ENCODE measurements at places on chromosomes 12 and 14.

DNA sequence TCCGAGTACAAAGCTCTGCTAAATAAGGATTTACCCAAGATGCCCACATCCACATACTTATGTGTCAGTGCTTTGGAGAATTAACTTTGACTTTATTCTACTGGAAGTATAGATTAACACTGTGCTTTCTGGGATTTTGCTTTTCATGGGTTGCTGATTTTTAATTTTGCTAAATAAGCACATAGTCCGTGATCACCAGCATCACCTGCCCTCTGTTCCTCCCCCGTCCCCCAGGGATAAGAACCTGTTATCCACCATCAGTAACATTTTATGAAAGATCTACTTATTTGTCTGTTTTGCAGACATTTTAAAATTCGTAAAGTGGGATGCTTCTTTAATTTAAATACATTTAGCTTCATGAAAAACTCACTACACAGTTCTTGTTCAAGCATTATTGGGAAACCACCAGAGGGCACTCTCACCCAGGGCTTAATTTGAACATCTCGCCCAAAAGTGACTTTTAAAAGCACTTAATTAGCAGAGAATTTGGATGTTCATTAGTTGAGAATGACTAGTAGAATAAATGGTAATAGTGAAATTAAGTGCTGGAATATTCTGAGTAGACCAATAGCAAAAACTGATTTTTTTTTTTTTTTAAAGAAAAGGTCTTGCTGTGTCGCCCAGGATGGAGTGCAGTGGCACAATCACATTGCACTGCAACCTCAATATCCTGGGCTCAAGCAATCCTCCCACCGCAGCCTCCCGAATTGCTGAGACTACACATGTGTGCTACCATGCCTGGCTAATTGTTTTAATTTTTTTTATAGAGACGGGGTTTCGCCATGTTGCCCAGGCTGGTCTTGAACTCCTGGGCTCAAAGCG, 35.7 kb downstream of the MRPL42 start:
- DNase-seq, result no peak

DNA sequence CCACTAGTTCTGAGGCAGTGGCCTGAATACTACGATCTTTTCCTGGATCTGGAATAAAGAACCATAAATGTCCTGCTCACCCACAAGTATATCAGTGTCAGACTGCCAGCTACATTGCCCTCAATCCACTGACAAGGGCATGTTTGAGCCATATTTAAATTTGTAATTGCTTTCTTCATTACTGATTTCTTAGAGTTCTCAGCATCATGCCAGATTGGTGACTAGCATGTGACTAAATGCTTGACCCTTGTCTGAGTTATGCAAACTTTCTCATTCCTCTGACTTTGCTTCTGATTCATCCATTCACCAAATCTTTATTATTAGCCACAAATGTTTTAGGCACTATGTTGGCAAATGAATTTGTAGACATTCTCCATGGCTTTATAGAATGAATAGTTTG, 143.6 kb upstream of the SLC16A7 start:
- DNase-seq, result no peak

DNA sequence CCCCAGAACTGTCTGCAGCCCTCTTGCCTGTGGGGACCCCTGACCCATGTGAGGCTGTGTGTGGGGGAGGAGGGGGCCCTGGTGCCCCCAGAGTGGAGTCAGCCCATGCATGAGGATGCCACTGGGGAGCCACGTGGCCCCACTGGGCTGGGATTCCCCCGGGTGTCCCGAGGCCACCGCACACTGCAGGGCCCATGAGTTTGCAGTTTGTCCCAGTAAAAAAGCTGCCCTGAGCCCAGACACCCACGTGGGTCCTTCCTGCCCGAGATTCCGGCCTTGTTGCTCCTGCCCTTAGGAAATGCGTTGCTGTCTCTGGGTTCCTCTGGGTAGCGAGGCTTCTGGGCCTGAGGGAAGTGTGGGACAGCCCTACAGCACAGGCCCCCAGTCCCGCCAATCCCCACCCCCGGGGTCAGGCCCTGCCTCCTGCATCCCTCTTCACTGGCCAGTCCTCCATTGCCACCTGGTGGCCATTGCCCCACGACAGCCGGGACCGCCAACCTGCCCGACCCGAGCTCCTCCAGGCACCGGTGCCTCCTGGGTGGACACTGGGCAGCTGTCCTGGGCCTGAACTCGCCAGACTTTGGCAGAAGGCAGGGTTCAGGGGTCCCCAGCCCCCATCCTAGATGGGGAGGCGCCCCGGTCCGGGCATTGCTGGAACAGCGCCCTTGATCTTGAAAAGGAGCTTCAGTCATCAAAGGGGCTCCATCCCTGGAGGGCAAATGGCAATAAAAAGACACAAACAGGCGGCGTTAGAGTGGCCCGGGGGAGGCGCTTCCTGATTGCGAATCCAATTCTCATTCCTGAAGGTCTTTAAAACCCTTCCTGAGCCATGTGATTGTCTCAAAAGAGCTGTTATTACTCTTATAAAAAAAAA, 15.6 kb upstream of the C14orf180 start:
- no peak for DNase-seq

GRCh38 chr14:54278665-54279295, 118.0 kb upstream of the CDKN3 start:
- no peak for DNase-seq

- DNase-seq, result no peak
Observed at GRCh38 chr12:5643266-5643665, 211.4 kb downstream of the NTF3 start.

GRCh38 chr12:3225796-3226180, 148.6 kb downstream of the TSPAN9 start:
- DNase-seq, result no peak

DNA sequence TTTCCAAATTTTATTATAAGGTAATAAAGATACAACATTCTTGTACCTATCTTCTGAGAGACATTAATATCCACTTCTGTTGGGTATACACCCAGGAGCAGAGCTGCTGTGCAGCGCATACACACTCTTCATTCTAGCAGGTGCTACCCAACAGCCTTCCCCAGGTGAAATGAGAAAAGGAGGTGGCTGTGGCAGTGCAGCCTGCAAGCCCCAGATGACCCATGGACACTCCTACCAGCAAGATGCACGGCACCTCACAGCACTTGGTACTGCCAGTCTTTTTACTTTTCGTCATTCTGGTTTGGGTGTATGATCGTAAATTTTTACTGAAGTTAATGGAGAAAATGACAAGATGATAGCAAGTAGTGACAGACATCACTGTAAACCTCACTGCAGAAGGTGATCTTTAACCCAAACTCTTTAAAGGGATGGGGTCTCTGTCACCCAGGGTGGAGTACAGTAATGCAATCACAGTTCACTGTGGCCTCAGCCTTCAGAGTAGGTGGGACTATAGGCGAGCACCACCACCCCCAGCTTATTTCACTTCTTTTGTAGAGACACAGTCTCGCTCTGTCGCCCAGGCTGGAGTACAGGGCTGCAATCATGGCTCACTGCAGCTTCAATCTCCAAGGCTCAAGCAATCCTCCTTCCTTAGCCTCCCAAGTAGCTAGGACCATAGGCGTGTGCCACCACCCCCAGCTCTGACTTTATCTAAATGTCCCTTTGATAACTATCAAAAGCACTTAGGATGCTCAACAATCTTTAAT, 26.5 kb downstream of the VPS37B start:
- DNase-seq, result no peak

DNA sequence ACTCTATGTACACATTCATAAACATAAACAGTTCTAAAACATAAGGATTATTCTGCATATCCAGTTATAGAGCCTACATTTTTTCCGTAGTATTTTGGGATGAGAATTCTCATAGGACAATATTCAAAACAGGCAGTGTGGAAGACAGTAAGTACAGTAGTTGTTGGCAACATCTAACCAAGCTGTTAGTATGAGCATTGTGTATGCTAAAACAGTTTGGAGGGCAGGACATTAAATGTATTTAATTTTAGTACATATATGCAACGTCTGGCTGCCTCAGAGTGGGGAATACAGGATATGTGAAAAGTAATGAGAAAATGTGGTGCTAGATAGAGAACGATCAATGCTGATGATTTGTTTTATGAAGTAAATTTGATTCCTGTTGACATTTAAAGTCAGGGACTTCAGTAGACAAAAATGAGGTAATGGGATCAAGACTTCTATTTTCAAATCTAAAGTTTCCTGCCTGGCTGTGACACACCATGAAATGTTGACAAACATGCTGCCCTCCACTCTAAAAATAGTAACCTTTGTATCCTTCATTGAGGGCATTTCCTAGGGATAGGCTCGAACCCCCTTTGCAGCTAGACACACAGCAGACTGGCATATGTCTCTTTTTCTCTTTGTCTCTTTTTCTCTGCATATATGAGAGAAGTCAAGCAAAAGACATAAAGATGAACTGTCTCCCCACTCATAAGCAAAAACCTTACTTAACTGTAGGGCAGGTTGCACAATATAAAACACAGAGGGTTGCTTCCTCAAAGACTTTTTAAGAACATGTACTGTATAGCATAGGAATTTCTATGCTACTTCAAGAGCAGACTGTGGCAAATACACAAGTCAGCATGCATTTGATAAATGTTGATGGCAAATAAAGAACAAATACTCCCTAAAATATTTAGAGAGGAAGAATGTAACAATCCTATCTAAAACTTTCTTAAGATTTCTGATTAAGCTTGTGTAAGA, 75.5 kb upstream of the GTF2A1 start:
- DNase-seq, result no peak

DNA sequence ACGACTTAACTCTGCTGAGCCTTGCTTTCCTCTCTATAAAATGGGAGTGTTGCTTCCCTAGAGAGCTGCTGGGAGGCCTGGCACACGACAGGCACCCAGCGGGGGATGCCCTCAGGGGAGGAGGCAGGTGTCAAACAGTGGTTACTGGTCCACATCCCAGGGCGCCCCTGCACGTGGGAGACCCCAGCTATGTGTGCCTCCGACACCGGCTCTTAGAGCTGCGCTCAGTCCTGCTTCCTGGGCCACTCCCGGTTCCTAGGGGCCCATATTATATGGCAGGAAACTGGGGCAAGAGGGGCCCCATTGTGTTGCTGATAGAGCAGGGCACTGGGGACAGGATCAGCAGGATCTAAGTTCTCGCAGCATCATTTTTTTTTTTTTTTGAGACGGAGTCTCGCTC, 47.3 kb downstream of the CHGA start:
- DNase-seq, result peak; percentile 75

DNA sequence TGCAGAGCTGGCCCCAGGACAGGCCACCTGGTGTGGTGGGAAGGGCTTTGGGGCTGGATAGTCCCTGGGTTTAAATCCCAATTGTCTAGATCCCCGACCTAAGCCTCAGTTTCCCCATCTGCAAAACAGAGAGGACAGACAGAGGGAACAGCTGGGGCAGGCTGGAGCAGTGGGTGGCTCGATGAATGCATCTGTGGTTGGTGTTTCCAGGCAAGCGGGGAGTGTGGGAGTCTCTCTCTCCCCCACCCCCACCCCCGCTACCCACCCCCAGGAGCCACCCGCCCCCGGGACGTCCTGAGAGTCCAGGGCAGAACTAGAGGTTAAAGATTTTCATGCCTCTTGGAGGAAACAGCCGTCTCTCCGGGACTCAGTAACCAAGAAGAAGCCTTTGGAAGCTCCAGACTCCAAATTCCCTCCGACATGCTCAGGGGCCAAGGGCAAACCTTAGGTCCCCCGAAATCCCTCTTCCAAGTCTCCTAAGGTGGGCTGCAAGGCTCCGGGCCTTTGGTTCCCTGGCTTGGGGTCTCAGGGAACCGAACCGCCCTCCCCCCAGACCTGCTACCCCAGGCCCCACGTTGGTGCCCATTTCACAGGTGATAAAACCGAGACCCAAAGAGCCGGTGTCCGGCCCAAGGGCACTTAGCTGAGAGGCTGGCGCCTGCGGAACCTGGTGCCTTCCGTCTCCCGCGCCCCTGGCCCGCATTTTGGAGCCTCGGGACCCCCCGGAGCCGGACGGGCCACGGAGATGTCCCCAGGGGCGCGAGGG, 474 bp downstream of the TRPV4 start:
- no peak for DNase-seq

- DNase-seq, result no peak
Observed at GRCh38 chr12:70661466-70662161, 24.4 kb upstream of the PTPRB start.

- no peak for DNase-seq
Observed at GRCh38 chr12:57765003-57765697, 1.7 kb downstream of the CYP27B1 start.

DNA sequence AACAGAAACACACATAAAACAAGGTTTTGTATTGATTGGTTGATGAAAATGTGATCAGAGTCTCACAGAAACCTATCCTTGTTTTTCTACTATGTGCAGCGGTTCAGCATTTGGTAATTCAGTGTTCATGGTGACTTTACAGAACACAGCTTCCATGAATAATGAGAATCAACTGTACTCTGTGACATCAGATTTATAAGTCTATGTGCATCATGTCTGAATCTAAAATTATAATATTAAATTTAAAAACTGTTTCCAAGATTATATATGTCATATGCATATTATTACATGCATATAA, 104.3 kb downstream of the SLC16A7 start:
- no peak for DNase-seq

GRCh38 chr12:132430838-132431774, 58.8 kb upstream of the FBRSL1 start:
- no peak for DNase-seq

- no peak for DNase-seq
Observed at GRCh38 chr12:65602610-65603295, 221.5 kb upstream of the HMGA2 start.

- DNase-seq, result no peak
Observed at GRCh38 chr14:24215495-24216344, at the start of gene MDP1. TSS of gene MDP1 (minus strand) at chr14:24216066. CDS start at chr14:24215955, 111 bp downstream.

GRCh38 chr12:69866698-69867097, 41.7 kb downstream of the MYRFL start:
- DNase-seq, result no peak

- no peak for DNase-seq
Observed at GRCh38 chr12:96500693-96501092, 11.3 kb downstream of the CFAP54 start.

DNA sequence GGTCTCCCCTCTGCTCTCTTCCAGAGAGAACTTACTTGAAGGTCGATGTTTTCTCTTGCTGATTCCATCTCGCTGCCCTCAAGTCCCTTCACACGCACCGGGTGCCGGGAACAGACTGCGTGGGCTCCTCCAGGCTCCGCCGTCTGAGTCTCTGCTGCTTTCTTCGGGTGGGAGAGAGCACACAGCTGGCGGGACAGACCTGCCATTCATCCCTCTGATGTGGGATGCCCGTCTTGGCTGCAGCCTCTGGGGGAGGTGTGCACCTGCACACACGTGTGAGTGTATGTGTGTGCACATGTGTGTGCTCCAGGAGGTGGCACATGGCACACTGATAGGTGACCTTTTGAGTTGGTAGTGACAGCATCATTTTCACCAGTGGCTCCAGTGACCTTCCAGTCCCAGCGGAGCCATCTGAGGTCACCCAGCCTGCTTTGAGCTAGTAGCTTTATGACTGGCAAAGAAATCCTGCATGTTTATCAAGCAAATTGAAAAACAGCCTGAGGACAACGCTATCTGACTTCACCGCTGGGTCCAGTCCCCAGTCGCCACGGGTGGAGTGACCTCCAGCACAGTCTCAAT, at the start of gene NINJ2:
TSS of gene NINJ2 (minus strand) at position 153 of the 579 bp plus-strand sequence. CDS start at position 68, 85 bp downstream.
- no peak for DNase-seq

DNA sequence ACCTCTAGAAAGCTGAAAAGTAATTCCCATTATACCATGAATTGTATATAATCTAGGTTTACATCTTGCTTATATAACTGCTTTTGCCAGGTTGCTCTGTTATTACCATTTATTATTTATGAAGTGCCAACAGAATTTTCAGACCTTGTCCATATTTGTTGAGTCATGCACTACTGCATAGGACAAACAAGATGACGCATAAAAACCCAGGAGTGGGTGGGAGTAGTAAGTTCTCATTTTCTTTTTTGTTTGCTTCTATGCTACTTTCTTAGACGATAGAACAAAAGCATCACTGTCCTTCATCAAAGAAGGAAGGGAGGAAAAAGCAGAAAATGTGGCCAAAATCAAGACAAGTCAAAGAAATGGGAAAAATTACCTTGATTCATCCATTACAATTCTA, 119.0 kb upstream of the RASSF8 start:
- DNase-seq, result no peak
